ENCODE measurements at places on chromosomes 4 and X. TPM values are rescaled to one million over a fixed set of nuclear protein-coding genes. Genes with fewer than 3 reads are reported as not detected.

The TRIML1 gene
- not detected for total RNA-seq

- no peak for DNase-seq
These were observed 1.3 kb downstream of the SULT1E1 start for GRCh38 chr4:69858690-69859089.

DNA sequence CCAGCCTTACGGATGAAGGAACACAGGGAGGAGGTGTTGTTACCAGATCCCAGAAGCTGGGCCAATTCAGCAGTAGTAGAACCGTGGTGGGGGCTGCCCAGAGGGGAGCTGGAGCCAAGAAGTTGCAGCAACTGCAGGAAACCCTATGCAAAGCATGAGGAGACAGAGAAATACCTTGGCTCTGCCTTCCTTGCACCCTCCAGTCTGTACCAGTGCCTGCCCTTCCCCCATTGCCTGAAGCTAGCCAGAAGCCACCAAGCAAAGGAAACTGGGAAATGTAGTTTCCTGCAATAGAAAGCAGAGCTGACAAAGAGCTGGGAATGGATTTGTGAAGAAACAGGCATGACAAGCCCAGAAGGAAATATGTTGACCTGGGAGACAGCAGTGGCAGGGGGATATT, 108.7 kb upstream of the FUNDC1 start:
- DNase-seq = no peak

- no peak for DNase-seq
These were observed 2614.2 kb downstream of the PCDH7 start for GRCh38 chr4:33334416-33334815.

DNA sequence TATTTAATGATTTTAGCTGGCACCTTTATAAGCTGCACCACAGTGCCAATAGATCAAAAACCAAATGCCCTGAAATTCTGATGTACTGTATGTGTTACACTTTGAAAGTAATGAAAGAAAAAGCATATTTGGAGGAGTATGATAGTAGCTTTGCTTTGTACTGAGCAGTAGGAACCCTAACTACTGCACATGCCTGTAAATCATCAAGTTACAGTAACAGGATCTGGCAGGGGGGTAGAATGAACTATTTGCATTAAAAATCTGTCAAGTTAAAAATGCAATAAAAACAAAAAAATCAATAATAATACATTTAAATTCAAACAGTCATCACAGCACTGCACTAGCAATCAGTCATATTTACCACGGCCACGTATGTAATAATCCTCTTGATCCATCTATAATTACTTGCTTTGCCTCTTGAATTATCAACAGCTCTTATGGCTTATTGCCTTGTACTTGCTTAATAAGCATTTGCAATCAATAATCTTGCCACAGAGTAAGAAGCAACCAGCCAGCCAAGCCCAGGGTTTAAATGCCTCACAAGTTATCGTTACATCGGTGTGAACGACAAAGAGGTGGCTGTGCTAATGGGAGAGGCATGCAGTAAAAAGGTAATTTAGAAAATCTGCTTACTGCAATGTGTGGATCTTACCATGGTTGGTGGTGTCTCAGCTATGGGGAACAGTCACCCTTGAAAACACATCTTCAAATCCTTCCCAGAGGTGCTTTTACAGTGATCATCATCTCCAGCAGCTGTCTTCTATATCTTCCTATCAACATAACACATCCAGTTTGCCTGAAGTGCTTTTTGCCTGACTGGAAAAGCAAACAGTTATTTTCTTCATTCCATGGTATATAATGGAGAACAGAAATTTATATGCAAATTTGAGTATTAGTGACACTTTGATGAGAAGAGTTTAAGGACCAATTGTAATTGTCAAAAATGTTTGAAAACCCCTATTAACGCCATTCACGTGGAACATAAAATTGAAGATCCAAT, 1812.1 kb upstream of the ADGRL3 start:
- DNase-seq = no peak

The TMA16 gene
- total RNA-seq = 37.1 TPM

All from activated T-cell treated with anti-CD3 and anti-CD28 coated beads, Interleukin-2, amount 50 U/mL, for 72 hours (primary cell).